Immature natural killer cell (primary cell): ENCODE measurements at places on chromosomes 7 and 10.
A peak's percentile ranks its signal among the peaks of the same experiment; 100 is the strongest.

- no peak for DNase-seq
Observed at GRCh38 chr7:31192986-31193385, 140.9 kb downstream of the ADCYAP1R1 start.

DNA sequence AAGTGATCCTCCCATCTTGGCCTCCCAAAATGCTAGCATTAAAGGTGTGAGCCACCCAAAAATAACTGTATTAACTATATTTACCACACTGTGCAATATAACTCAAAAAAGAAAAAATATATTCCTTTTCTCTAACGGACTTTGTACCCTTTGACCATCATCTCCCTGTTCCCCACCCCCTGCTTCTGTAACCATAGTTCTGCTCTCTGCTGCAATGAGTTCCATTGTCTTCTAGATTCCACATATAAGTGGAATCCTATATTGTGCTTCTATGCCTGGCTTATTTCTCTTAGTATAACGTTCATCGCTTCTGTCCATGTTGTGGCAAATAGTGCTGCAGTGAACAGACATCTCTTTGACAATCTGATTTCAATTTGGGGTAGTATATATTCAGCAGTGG lies 4.2 kb downstream of the TMEM248 start:
- DNase-seq: no peak

- no peak for DNase-seq
Observed at GRCh38 chr10:31947144-31947926, 18.7 kb upstream of the ARHGAP12 start.

- peak; percentile 98 for DNase-seq
Observed at GRCh38 chr7:142808802-142809583, 38.2 kb downstream of the PRSS2 start.

GRCh38 chr7:23658831-23659427 lies 21.1 kb upstream of the FAM221A start:
- DNase-seq: no peak

DNA sequence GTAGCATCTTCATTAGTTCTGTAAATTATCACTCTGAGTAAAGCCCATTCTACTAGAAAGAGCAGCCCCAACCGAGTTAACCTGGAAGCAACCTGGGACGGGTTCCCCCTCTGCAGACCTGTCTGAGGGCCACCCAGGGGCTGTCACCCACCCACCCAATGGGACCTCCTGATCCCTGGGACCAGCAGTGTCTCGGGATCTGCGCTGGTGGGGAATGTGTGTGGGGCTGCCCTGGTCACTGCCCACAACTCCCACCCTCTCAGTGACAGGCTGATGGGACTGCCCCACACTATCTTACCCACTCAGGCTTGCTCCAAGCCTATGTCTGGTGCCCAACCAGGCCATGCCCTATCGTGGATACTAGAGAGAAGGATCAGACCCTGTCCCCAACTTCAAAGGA lies 215.0 kb downstream of the GRID1 start:
- no peak for DNase-seq

DNA sequence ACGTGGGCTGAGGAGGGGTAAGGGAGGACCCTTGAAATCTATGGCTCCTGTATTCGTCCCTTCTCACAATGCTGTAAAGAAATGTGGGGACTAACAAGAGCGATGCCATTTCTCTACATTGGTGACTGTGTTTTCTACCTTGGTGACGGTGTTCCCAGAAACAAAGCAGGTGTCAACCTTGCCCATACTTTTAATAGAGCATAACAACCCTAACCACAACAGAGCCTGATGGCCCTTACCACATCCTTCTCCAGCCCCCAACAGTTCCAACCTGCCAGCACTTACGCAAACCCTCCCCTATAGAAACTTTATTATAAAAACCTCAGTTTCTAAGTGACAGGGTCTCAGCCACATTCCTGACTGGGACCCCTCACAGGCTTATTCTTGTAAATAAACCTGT lies 28.2 kb upstream of the ADCYAP1R1 start:
- peak; percentile 36 for DNase-seq

DNA sequence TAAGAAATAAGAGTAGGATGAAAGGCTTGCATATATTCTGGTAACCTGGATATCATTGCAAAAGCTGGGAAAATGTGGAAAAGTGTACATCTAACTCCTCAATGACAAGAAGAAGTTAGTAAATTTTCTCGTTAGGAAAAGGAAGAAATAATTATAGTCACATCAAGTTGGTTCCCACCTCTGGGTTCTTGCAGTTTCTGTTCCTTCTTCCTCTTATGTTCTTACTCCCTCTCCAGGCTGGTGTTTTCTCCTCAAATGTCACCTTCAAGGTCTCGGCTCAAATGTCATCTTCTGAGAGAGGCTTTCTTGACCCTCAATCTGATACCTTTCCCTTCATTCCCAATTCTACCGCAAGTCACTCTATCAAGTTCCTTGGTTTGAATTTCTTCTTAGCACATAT lies 64.4 kb downstream of the ENTPD1 start:
- no peak for DNase-seq

DNA sequence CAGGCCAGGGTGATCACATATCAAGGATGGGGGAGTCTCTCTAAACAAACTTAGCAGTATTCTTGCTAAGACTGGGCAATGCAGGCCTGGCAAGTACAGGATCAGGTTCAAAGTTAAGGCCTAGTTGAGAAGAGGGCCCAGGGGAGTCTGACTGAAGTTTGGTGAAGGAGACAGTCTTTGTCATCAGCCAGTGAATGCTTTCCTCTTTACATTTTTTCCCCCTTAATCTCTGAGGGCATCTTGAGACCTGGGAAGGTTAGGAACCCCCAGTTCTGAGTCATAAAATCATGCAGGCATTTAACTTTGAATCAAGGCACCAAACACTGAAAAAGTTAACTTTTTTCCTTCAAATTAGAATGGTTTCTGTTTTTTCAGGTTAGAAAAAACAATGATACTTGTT lies 311.5 kb downstream of the REEP3 start:
- DNase-seq: no peak

- DNase-seq: peak; percentile 23
Observed at GRCh38 chr10:74419958-74420375, 268.9 kb downstream of the ADK start.

DNA sequence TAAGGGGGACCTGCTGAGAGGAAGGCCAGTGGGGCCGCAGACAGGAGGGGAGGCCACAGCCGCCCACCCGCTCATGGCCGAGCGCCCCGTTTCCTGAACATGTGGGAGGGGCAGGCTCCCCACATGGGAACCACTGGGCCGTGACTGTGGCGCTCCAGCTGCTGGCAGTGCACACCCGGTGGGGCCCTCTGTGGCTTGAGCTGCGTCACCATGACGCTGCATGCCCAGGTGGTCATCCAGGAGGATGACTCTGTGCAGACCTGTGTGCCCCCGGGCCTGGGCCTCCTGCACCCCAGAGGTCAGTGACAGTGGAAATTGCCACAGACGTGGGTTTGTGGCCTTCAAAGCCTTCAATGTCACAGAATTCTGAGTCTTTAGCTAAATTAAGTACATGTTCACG lies 85.1 kb downstream of the MGMT start:
- DNase-seq: no peak

- DNase-seq: peak; percentile 30
Observed at GRCh38 chr7:69599286-69599954, 1.1 kb downstream of the AUTS2 start.

DNA sequence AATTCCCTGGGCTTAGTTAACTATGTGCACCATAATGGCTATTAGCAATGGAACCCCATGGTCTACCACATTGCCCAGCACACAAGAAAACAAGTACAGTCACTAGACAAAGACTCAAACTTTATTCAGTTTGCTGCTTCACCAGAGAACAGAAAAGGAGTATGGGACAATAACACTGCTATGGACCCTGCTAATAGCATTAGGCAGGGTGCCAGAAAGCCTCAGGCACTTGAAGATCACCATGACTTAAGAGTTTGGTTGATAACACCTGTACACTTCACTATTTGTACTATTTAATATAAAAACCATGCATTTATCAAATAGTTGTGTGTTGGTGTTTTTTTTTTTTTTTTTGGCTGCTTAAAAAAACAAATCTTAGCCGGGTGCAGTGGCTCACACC lies 159.6 kb downstream of the KMT2E start:
- no peak for DNase-seq
